ENCODE measurements at places on chromosomes 3 and 15.

- peak; percentile 75 for DNase-seq
Measured at GRCh38 chr3:125200731-125201139, 11.8 kb downstream of the SLC12A8 start.

DNA sequence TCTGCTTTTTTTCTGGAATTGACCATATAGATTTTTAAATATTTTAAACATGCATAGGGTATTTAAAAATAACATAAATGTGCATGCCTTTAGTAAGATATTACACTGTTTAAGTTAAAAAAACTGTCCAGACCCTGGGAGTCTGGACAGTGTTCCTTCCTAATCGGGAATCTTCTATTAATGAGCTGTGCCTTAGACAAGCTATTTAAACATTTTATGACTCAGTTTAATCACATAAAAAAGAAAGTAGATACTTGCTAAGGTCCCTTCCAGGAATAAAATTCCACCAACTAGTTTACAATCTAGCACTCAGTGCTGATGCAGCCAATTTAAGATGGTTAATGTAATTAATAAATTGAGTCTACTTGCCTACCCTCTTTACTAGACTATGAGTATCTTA is 140.4 kb upstream of the DPH6 start:
- no peak for DNase-seq

GRCh38 chr3:114274929-114275328 is 18.9 kb upstream of the TIGIT start:
- DNase-seq: no peak

- peak; percentile 63 for DNase-seq
Measured at GRCh38 chr3:52532517-52532837, 1.2 kb downstream of the NT5DC2 start.

DNA sequence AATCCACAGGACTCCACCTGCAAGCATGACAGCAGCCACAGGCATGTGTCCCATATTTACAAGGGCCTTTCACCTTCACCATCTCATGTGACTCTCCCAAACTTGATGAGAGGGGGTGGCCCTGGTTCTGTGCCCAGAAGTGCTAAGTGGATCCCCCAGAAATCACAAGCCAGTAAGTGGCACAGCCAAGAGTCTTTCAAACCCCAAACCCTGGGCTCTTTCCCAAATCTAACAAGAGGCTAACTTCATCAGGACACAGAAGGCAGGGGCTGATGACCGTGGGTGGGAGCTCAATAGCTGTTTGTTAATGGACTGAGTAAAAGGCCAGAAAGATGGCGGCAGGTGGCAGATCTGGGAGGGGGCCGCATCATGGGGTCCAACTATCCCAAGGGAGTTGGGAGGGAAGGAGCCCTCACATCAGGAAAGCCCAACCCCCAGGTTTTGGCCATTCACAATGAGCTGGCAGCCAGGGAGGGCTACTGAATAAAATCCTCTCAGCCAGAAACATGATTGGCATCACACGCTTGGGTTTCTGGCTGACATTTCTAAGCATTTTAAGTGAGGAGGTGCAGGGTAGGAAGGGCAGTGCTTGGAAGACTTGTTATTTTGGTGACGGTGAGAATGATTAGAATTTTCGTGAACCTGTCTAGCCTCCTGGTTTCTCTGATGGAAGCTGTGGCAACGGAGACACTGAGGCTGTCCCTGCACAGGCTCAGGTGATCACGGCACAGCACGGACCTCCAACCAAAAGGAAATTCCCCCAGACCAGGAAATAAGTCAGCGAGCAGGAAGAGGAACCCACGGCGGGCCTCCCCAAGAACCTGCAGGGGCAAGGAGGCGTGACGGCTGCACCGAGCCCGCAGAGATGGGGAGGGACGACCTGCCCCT is 109.3 kb downstream of the OXNAD1 start:
- DNase-seq: no peak

GRCh38 chr3:32583708-32584107 is 13.1 kb upstream of the DYNC1LI1 start:
- no peak for DNase-seq

- no peak for DNase-seq
Measured at GRCh38 chr3:106957029-106957428, 420.2 kb upstream of the CCDC54 start.
